ENCODE measurements at places on chromosomes 16 and 17.

DNA sequence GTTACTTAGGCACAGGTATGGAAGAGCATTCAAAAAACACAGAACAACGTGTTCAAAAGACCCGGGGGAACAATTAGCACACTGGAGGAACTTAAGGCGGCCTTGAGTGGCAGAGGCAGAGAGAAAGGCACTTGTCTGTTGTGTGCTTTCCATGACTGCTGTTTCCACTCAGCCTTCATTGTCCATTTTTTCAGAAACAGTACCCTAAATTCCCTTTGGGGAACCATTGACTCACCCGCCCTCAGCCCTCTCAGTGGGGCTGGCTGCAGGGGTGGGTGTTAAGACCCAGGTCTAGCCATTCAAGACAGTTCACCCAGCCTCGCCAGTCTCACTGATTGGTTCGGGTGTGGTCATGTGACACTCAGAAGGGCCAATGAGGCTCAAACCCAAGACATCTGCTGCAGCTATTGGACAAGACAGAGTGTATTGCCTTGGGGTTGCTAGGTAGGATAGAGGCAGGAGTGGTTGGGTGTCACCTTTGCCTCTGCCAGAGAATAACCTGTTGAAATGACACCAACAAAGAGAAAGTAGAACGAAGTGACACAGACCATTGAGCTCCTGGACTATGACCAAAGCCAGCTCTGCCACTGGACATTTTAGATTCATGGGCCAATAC, 19.6 kb upstream of the CEP20 start:
- peak; percentile 11 for DNase-seq

DNA sequence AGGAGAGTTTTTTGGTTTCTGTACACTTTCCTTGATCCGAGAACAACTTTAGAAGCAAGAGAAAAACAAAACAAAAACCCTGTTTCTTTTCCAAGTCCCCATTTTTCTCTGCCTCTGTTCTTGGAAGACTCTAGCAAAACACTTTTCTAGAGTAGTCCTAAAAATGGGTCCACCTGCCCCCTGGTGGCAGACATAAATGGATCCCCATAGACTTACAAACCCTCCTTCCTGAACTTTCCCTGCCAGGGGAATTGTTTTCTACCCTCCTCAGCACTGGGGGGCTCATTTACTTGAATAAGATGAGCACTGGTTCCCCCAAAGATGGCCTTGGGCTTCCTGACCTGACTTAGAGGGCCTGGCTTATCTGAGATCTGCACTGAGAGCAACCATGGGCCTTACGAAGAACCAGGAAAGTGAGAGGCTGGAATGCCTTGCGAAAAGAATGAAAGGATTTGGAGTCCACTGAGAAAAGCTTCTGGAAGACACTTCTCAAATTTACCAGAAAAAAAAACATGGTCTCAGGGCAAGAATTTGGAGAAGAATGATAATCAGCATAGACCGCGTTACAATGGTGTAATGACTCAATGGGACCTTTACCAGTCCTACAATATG, 48.0 kb upstream of the CDYL2 start:
- DNase-seq = no peak

GRCh38 chr16:50881956-50882355, 140.1 kb downstream of the CYLD start:
- no peak for DNase-seq

GRCh38 chr16:1906055-1906845, 12.0 kb downstream of the HS3ST6 start:
- DNase-seq = no peak

DNA sequence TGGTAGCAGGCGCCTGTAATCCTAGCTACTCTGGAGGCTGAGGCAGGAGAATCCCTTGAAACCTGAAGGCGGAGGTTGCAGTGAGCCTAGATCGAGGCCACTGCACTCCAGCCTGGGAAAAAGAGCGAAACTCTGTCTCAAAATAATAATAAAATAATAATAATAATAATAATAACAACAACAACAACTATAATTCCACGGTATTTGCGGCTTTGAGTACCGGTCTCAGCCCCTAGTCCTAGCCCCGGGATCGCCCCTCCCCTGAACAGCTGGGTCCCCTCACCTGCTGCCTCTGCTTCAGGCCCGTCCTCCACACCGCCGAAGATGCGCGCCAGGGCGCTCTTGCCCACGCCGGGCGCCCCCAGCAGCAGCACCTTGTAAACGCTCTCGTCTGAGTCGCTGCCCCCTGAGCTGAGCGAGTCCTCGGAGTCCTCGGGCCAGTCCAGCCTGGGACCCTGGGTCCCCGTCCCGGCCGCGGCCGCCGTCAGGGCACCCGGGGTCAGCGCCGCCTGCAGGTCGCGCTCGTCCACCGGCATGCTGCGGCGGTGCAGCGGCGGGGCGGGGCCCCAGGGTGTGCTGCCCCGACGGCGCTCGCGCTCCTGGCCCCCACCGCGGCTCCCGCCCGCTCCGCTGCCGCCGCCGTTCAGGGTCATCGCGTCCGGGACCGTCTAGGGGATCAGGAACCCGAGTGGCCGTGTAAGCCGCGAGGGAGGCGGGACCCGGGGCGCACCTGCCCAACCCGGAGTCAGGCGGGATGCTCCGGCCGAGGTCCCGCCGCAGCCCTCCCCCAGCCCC, 611 bp downstream of the RRAD start:
- DNase-seq = no peak

GRCh38 chr17:66579556-66579955, 255.4 kb upstream of the CACNG5 start:
- DNase-seq = no peak

- no peak for DNase-seq
These were observed 33.1 kb downstream of the TRPV2 start for GRCh38 chr17:16448490-16448889.

DNA sequence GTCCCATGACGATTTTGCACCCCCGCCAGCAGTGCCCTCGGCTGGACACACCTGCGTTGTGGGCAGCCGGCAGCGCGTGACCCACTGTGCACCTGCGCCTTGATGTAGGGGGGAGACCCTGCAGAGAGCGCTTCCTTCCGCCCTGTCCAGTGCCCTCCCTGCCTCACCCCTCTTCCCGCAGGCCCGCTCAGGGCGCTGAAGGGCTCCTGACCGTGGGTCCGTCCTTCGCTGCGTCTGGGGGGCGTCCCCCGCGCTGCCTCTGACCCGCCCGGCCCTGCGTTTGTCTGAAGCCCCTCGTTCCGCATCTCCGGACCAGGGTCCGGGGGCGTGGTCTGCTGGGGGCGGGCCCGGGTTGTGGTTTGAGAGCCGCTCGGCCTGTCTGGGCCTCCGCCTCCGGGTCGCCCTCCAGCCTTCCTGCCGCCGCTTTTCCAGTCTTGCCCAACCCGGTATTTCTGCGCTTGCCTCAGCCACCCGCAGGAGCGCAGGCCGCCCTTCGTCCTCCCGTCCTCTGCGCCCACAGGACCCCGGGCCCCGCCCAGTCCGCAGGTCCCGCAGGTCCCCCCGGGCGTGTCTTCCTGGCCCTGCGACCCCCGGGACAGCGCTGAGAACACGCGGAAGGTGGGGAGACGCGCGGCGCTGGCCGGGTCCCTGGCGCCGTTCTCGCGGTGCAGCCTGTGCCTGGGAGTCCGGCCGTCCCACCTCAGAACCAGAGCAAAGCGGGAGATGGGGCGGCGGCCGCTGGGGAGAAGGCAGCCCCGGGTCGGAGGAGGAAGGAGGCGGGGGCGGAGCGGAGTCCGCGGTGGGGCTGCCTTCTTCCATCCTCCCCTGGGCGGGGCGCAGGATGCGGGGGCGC, 4.0 kb upstream of the IL17C start:
- DNase-seq = peak; percentile 46

DNA sequence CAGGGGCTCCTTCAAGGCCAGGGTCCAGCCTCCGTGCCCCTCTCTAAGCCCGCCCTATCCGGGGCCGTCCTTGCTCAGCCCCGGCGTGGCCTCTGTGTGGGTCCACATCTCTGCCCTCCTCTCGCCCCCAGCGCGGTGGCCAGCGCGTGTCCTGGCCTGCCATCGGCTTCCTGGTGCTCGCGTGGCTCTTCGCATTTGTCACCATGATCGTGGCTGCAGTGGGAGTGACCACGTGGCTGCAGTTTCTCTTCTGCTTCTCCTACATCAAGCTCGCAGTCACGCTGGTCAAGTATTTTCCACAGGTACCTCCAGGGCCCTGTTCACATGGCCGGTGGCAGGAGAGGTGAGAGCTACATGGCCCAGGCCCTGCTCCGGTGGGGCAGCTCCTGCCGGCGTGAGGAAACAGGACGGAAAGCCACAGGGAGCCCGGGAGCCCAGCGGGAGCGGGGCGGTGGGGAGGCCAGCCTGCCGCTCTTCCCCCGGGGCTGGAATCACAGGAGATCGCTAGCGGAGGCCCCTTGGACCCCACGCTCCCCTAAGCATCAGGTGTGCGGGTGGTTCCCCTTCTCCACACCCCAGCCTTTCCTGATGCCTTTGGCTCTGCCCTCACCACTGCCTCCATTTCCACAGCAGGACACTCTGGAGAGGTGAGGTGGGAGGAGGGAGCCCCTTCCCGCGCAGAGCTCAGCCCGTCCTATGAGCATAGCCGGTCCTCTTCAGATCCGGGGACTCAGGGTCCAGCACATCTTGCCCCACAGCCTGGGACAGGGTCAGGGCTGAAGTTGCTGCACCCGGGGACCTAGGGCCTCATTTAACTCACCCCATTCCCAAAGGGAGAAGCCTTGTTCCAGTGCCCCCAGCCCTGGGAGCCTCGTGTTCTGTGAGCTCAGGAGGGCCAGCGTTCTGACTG, 10.2 kb downstream of the TAX1BP3 start:
- no peak for DNase-seq

DNA sequence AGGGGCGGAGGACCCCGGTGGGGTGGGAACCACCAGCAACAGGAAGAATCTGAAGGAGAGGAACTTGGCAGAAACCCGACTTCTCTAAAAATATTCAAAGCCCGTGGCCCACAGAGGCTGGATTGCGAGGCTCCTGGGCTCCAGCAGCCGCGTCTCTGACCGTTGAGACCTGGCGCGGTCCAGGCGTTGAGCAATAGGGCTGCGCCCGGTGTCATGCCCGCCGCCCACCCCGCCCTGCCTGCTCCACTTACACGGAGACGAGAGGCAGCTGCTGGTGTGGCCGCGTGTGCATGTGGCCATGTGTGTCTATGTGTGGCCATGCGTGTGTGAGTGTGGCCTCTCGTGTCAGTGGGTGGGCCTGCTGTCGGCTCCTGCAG, 83.6 kb downstream of the IRF8 start:
- no peak for DNase-seq

- no peak for DNase-seq
These were observed 76.0 kb downstream of the GPR139 start for GRCh38 chr16:19997734-19998133.

GRCh38 chr16:72884037-72884436, 163.9 kb downstream of the ZFHX3 start:
- DNase-seq = no peak

- DNase-seq = no peak
These were observed 102.6 kb downstream of the SDR42E1 start for GRCh38 chr16:81908466-81909262.

GRCh38 chr17:21539146-21539545, 153.2 kb upstream of the KCNJ18 start:
- DNase-seq = no peak

DNA sequence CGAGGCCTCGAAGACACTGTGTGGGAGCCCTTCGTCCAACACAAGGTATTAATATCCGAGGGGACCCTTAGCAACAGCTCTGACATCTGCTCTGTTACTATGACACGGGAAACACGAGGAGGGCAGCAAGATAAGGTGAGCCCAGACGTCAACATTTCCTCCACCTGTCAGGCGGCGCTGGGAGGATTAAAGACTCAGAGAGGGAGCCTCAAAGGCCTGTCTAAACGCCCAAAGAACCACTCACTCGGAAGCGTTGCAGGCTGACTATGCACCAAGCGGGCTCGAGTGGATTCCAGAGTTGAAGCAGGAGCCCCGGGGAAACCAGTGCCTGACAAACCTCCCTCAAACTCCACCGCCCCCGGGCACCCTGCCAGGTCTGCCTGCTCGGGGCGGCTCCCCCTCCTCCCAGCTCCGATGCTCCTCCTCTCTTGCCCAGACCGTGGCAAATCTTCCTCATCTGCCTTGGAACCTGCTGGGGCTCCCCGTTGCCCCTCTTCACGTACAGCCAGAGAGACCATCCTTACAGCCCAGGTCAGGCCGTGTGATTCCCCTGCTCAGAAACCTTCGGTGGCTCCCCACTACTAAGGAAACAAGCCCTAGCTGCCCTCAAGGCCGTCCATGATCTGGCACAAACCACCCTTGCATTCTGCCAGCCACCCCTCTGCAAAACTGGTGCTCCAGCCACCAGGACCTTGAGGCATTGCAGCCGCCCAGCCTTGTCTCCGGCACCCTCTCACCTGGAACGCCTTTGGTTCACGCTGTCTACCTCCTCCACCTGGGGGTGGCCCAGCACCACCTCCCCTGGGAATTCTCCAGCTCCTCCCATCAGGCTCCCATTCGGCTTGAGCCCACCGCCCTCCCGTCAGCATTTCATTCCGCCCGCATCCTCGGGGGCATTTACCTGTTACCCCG, 16.2 kb downstream of the RPH3AL start:
- DNase-seq = peak; percentile 7

DNA sequence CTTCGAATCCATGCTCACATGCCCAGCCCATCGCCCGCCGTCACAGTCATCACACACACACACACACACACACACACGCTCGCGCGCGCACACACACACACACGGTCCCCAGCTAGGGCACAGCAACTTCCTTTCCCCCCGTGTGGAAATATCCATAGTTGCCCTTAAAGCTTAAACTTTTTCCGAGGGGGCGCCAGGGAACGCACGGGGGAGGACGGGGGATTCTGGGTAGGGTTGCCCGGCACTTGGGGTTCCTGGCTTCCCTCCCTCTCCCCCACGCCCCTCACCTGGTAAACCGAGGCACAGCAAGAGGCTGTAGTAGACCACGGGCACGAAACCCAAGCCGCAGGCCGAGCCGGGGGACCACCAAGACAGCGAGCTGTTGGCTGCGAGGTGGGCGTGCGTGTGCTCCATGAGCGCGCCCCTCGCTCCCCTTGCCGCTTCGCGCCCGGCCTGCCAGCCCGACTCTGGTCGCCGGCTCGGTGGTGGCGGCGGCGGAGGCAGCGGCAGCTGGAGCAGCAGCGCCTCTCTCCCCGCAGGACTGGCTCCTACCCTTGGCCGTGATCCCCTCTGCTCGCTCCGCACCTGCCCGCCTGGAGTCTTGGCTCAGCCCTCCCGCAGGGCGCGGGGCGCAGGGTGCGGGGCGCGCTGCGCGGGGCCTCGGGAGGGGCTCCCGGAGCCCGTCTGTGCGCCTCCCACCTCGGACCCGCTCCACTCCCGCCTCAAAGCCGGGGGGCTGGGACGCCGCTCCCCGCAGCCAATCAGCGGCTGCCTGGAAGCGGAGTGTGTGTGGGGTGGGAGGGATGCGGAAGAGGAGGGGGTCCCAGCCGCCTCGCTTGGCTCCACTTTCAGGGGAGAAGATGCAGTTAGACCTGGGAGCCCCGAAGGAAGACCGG, at the start of gene GPR139:
Gene GPR139 (minus strand): TSS at position 688 of the 896 bp plus-strand sequence. CDS start 274 bp downstream, at position 414.
- DNase-seq = no peak

GRCh38 chr17:30832438-30833124, 815 bp downstream of the ATAD5 start:
- DNase-seq = no peak

- DNase-seq = no peak
These were observed 20.3 kb downstream of the G6PC1 start for GRCh38 chr17:42920922-42921321.

GRCh38 chr16:1667916-1668315, 10.2 kb upstream of the JPT2 start:
- no peak for DNase-seq

Data from CD4-positive, alpha-beta T cell treated with Interleukin-2 at 100 ng/mL for 4 hours (primary cell).